ENCODE measurements at places on chromosomes 11 and 22. TPM values are rescaled to one million over a fixed set of nuclear protein-coding genes. Genes with fewer than 3 reads are reported as not detected.

Gene FAT3
- polyA plus RNA-seq: 57.4 TPM

Gene PTPRCAP
- polyA plus RNA-seq: 2.6 TPM

Gene RFPL2
- polyA plus RNA-seq: not detected

Gene DTX4
- polyA plus RNA-seq: 70.6 TPM

Gene SCYL1
- polyA plus RNA-seq: 55.2 TPM

Gene USP2
- 3.8 TPM for polyA plus RNA-seq

Gene PATE4
- polyA plus RNA-seq: 0.16 TPM

Gene ENTHD1
- polyA plus RNA-seq: not detected

Gene ZBTB44
- 27.7 TPM for polyA plus RNA-seq

Gene PHETA2
- polyA plus RNA-seq: 14.4 TPM

Gene ASRGL1
- 2.7 TPM for polyA plus RNA-seq

Gene CHID1
- polyA plus RNA-seq: 80.6 TPM

Gene CTSW
- 6.1 TPM for polyA plus RNA-seq

Gene RASGRP2
- polyA plus RNA-seq: 10.7 TPM

Gene IL17REL
- polyA plus RNA-seq: not detected

Gene LDHAL6A
- polyA plus RNA-seq: 0.69 TPM

Gene RASSF10
- polyA plus RNA-seq: 13.5 TPM

Gene LRRN4CL
- polyA plus RNA-seq: 1.3 TPM

Gene KCNJ1
- 0.10 TPM for polyA plus RNA-seq

Gene APOA1
- 4.4 TPM for polyA plus RNA-seq

Gene PDXP
- polyA plus RNA-seq: 13.2 TPM

Gene SLC6A5
- polyA plus RNA-seq: not detected

Gene DNAJB7
- polyA plus RNA-seq: 1.0 TPM

Gene SAA4
- not detected for polyA plus RNA-seq

Gene OSBPL5
- polyA plus RNA-seq: 18.3 TPM

Gene OR4C3
- not detected for polyA plus RNA-seq

Gene HBG2
- polyA plus RNA-seq: 5,001 TPM

Gene PKP3
- 13.3 TPM for polyA plus RNA-seq

Gene EFCAB6
- 4.5 TPM for polyA plus RNA-seq

Gene MMP27
- polyA plus RNA-seq: not detected

Gene CYP2D6
- 3.1 TPM for polyA plus RNA-seq

Gene OR5B17
- polyA plus RNA-seq: not detected

Gene SEZ6L
- polyA plus RNA-seq: 0.58 TPM

Gene GAL3ST1
- 4.5 TPM for polyA plus RNA-seq

Gene APOL3
- polyA plus RNA-seq: 40.6 TPM

Gene OR6X1
- polyA plus RNA-seq: not detected

Gene NELL1
- polyA plus RNA-seq: 2.5 TPM

Gene ABCC8
- 5.2 TPM for polyA plus RNA-seq

Gene SPTBN2
- 6.1 TPM for polyA plus RNA-seq

Gene PLEKHB1
- polyA plus RNA-seq: 36.8 TPM

Gene OR8A1
- not detected for polyA plus RNA-seq

Gene WT1
- polyA plus RNA-seq: 0.26 TPM

Gene HORMAD2
- 0.07 TPM for polyA plus RNA-seq

Gene MUC5AC
- polyA plus RNA-seq: 0.08 TPM
